Kidney glomerular epithelial cell (primary cell): ENCODE measurements at places on chromosomes 1 and 21.

- DNase-seq = no peak
These were observed 76.3 kb upstream of the COX20 start for GRCh38 chr1:244759158-244759557.

- DNase-seq = no peak
These were observed 213.0 kb downstream of the BRINP2 start for GRCh38 chr1:177383715-177384114.

DNA sequence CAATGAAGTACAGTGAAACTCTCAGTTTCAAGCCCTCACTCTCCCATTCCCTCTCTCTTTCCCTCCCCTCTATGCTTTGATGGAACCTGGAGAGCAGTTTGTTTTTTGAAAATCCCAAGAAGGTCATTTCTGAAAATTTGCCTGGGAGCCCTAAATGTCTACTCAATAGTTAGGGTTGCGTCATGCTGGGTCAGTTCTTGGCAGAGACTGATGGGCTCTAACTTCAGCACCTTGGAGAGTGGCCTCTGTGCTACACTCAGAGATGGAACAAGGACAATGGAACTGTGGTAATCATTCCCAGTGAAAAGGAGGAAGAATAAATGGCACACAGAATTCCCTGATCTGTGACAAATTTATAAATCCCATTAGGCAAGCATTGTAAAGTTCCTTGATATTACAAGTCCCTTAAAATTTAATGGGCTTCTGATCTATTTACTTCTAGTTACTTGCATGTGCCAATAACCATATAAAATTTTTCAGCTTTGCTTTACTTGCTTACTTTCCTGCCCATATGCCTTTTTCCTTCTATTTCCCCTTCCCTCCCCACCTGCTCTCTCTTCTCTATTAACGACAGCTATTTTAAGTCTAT, 182.9 kb upstream of the KCND3 start:
- peak; percentile 29 for DNase-seq

- no peak for DNase-seq
These were observed 8.9 kb upstream of the PCBP3 start for GRCh38 chr21:45634511-45635183.

DNA sequence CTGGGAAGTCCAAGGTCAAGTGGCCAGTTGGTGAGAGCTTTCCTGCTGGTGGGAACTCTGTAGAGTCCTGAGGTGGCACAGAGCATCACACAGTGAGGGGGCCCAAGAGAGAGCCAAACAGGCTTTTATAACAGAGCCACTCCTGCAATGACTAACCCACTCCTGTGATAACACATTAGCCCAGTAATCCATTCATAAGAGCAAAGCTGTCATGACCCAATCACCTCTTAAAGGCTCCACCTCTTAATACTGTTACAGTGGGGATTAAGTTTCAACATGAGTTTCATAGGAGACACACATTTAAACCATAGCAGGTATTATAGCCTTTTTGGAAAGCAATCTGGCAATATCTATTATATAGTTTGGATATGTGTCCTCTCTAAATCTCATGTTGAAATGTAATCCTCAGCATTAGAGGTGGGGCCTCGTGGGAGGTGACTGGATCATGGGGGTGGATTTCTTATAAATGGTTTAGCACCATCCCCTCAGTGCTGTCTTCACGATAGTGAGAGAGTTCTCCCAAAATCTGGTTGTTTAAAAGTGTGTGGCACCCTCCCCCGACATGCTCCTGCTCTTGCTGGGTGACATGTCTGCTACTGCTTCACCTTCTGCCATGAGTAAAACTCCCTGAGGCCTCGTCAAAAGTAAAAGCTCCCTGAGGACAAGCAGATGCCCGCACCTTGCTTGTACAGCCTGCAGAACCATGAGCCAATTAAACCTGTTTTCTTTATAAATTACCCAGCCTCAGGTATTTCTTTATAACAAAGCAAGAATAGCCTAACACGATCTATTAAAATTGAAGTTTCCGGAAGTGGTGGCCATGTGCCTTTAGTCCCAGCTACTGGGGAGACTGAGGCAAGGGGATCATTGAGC, 64.5 kb downstream of the CD58 start:
- DNase-seq = no peak

DNA sequence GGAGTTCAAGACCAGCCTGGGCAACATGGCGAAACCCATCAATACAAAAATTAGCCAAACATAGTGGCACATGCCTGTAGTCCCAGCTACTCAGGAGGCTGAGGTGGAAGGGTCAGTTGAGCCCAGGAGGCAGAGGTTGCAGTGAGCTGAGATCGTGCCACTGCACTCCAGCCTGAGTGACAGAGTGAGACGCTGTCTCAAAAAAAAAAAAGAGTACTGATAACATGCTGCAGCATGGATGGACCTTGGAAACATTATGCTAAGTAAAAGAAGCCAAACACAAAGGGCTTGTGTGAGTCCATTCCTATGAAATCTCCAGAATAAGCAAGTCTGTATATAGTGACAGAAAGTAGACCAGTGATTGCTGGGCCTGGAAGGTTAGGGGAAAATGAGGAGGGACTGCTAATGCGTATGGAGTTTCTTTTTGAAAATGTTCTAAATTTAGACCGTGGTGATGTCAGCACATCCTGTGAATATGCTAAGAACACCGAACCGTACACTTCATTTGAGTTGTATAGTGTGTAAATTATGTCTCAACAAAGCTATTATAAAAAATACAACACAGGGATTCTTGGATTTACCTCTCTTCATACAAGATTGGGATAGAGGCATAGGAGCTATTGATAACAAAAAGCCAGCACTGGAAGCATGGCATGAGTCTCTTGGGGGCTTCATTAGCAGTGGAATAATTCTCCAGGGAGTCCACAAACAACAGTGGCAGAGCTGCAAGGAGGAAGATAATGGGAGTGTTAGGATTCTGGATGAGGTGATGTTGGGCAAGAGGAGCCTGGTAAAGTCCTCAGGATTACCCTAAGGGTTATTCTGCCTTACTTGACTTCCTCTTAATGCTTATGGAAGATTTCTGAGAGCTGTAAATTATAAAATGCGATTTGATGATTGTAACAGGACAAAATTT, 73.5 kb downstream of the TTC3 start:
- DNase-seq = no peak

DNA sequence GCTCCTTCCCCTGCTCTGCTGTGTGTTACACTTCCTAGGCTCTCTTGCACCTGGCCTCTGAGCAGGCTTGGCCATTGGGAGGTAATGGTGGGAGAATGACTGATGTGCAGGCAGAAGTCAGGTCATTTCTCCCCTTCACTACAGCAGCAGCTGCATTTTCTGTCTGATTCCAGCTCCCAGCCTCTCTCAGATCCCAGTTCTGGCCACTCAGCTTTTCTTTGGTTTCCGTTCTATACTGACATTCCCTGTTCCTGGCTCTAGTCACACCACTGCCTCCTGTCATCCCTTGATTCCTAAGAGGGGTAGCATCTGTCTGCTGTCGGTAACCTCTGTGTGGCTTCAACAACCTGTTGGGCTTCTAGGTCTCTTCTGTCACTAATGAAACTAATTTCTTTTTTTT, 127.7 kb upstream of the HOOK1 start:
- DNase-seq = no peak
